ENCODE measurements at places on chromosomes 16 and 17. TPM values are rescaled to one million over a fixed set of nuclear protein-coding genes. Genes with fewer than 3 reads are reported as not detected.

- DNase-seq = no peak
Observed at GRCh38 chr16:13594823-13595222, 325.1 kb upstream of the ERCC4 start.

GRCh38 chr17:18141210-18141803 is 32.8 kb downstream of the MYO15A start:
- peak; percentile 30 for DNase-seq

GRCh38 chr16:17470182-17470907 is 415 bp downstream of the XYLT1 start:
- no peak for DNase-seq

GRCh38 chr17:70905796-70906195 is 736.5 kb downstream of the KCNJ2 start:
- no peak for DNase-seq

The HBZ gene
- total RNA-seq = not detected
